GM23248 (cell line): ENCODE measurements at places on chromosomes 4 and X. TPM values are rescaled to one million over a fixed set of nuclear protein-coding genes. Genes with fewer than 3 reads are reported as not detected.

The XKRX gene
- polyA plus RNA-seq: not detected in 2 replicates

The SAGE1 gene
- polyA plus RNA-seq: not detected in 2 replicates

The TMEM31 gene
- 0.26 and 0.28 TPM in 2 replicates for polyA plus RNA-seq

The DOCK11 gene
- polyA plus RNA-seq: 9.8 and 11.7 TPM in 2 replicates

The LRIT3 gene
- not detected in 2 replicates for polyA plus RNA-seq

The FLNA gene
- polyA plus RNA-seq: 1,377 and 1,379 TPM in 2 replicates

The CENPVL3 gene
- polyA plus RNA-seq: not detected in 2 replicates

The AKAP14 gene
- not detected in 2 replicates for polyA plus RNA-seq

The NAA10 gene
- polyA plus RNA-seq: 161 and 166 TPM in 2 replicates

The CXCL6 gene
- polyA plus RNA-seq: 16.3 and 17.9 TPM in 2 replicates

The VBP1 gene
- 72.7 and 75.2 TPM in 2 replicates for polyA plus RNA-seq

The SMARCA1 gene
- polyA plus RNA-seq: 36.3 and 38.5 TPM in 2 replicates

The NMU gene
- polyA plus RNA-seq: 0.61 TPM in 1 of 2 replicates, not detected in the other

The SYTL4 gene
- polyA plus RNA-seq: 1.6 and 2.5 TPM in 2 replicates

The CYBB gene
- polyA plus RNA-seq: not detected in 2 replicates

The CHRDL1 gene
- 0.06 TPM in 1 of 2 replicates, not detected in the other for polyA plus RNA-seq

The PITX2 gene
- 5.6 and 5.8 TPM in 2 replicates for polyA plus RNA-seq

The ADAM29 gene
- not detected in 2 replicates for polyA plus RNA-seq

The EPHA5 gene
- not detected in 2 replicates for polyA plus RNA-seq

The PAGE1 gene
- polyA plus RNA-seq: not detected in 2 replicates

The L1CAM gene
- polyA plus RNA-seq: 0.34 and 0.38 TPM in 2 replicates

The KIT gene
- 0.93 and 1.1 TPM in 2 replicates for polyA plus RNA-seq

The STBD1 gene
- polyA plus RNA-seq: 9.2 and 10.3 TPM in 2 replicates

The GPR119 gene
- not detected in 2 replicates for polyA plus RNA-seq

The HTN3 gene
- not detected in 2 replicates for polyA plus RNA-seq

The ASMT gene
- polyA plus RNA-seq: not detected in 2 replicates

The TCEAL7 gene
- 21.8 and 21.9 TPM in 2 replicates for polyA plus RNA-seq

The MAGIX gene
- polyA plus RNA-seq: 1.1 and 1.5 TPM in 2 replicates

The TBC1D9 gene
- 4.4 and 4.6 TPM in 2 replicates for polyA plus RNA-seq

The MAGEA9B gene
- not detected in 2 replicates for polyA plus RNA-seq

The LPAR4 gene
- polyA plus RNA-seq: not detected in 2 replicates

The MAGEA2 gene
- not detected in 2 replicates for polyA plus RNA-seq

The PAK3 gene
- polyA plus RNA-seq: 0.14 TPM in 1 of 2 replicates, not detected in the other

The TLR7 gene
- not detected in 2 replicates for polyA plus RNA-seq

The CT45A3 gene
- polyA plus RNA-seq: not detected in 2 replicates

The PDK3 gene
- polyA plus RNA-seq: 5.8 and 6.6 TPM in 2 replicates

The ADH1A gene
- polyA plus RNA-seq: not detected in 2 replicates

The FAM50A gene
- polyA plus RNA-seq: 122 and 125 TPM in 2 replicates

The YIPF6 gene
- polyA plus RNA-seq: 42.5 and 46.6 TPM in 2 replicates

The MAGEA1 gene
- not detected in 2 replicates for polyA plus RNA-seq

The JCHAIN gene
- 4.7 and 4.9 TPM in 2 replicates for polyA plus RNA-seq

The AFAP1 gene
- polyA plus RNA-seq: 52.0 and 54.4 TPM in 2 replicates

The SHOX gene
- polyA plus RNA-seq: not detected in 2 replicates

The SNCA gene
- 0.25 TPM in 1 of 2 replicates, not detected in the other for polyA plus RNA-seq

The KIAA1210 gene
- polyA plus RNA-seq: not detected in 2 replicates

The C1QTNF7 gene
- polyA plus RNA-seq: not detected in 2 replicates

The CITED1 gene
- 0.25 TPM in 1 of 2 replicates, not detected in the other for polyA plus RNA-seq

The TLL1 gene
- polyA plus RNA-seq: not detected in 2 replicates

The NSG1 gene
- polyA plus RNA-seq: 0.16 and 0.31 TPM in 2 replicates

The CHST7 gene
- 9.3 and 9.8 TPM in 2 replicates for polyA plus RNA-seq

The XAGE5 gene
- polyA plus RNA-seq: not detected in 2 replicates

The EREG gene
- 1.6 and 1.8 TPM in 2 replicates for polyA plus RNA-seq

The MAGEB10 gene
- polyA plus RNA-seq: not detected in 2 replicates

The CYP2U1 gene
- 6.8 and 7.1 TPM in 2 replicates for polyA plus RNA-seq

The SLC30A9 gene
- 64.9 and 65.5 TPM in 2 replicates for polyA plus RNA-seq

The VCX3A gene
- polyA plus RNA-seq: not detected in 2 replicates

The C4orf51 gene
- polyA plus RNA-seq: not detected in 2 replicates

The PABPC1L2B gene
- not detected in 2 replicates for polyA plus RNA-seq

The SPANXD gene
- not detected in 2 replicates for polyA plus RNA-seq
